Hindlimb muscle (tissue), 1 donor: ENCODE measurements at places on chromosomes 13 and 19.
A peak's percentile ranks its signal among the peaks of the same experiment; 100 is the strongest.

DNA sequence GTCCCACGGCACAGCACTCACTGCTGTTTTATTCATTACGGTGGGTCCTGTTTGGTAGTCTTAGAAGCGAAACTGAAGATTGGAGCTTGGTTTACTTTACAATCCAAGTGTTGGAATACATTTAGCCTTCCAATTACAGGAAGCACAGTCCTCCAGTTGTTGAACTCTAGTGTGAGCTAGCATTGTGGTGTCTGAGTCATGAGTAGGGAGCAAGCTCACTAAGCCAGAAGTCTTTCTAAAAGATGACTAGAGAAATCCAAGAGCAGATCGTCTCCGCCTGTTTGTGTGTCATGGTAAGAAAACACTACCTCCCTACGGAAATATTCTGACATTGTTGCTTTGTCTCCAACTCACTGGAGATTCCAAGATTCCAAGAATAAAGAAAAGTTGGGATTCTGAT is 10.1 kb upstream of the SHISA2 start:
- no peak for DNase-seq

- no peak for DNase-seq
These were observed 5.2 kb upstream of the DPP9 start for GRCh38 chr19:4728871-4729270.

DNA sequence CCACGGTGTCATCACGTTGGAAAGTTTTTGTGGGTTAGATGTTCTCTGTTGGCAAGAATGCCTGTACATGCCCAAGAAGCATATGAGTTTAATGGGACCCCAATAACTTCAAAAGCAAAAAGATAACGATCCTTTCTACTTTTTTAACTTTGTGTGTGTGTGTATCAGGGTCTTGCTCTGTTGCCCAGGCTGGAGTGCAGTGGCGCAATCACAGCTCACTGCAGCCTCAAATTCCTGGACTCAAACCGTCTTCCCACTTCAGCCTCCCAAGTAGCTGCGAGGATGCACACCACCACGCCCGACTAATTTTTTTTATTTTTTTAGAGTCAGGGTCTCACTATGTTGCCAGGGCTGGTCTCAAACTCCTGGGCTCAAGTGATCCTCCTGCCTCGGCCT is 34.3 kb upstream of the TPM4 start:
- DNase-seq: no peak

DNA sequence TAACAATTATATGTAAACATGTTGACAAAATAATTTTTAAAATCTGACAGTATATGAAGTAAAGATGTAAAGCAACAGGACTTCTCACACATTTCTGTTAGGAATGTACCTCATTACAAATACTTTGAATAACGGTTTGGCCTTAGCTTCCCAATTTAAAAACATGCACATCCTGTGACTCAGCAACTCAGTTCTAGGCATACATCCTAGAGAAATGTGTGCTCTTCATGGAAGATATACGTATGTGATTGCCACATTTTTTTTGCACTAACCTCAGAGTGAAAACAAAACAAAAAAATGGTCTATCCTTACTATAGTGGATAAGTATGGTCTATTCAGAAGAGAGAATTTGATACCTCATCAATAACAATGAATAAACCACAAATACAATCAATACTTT is 314.6 kb downstream of the LIG4 start:
- no peak for DNase-seq

DNA sequence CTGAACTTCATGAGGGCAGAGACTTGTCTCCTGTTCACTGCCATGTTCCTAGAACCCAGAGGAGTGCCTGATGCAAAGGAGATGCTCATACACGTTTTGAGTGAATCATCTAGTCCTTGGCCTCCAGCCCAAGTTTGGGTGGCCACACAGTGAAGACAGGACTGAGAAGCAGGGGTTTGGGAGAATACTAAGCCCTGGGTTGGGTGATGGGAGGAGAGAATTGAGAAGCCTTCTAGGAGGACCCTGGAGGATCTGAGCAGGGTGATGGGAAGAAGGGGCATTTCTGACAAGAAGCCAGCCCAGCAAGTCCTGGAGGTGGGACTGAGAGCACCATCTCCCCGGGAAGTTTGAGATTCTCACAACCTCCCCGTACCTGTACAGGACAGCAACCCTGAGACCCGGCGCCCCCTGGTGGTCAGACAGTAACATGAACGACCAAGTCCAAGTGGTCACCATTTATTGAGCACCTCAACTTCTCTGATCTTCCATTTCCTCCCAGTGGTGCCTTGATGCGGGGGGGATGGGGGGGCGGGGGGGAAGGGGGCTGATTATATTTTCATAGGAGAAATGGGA is 11.0 kb downstream of the CTU1 start:
- DNase-seq: no peak

DNA sequence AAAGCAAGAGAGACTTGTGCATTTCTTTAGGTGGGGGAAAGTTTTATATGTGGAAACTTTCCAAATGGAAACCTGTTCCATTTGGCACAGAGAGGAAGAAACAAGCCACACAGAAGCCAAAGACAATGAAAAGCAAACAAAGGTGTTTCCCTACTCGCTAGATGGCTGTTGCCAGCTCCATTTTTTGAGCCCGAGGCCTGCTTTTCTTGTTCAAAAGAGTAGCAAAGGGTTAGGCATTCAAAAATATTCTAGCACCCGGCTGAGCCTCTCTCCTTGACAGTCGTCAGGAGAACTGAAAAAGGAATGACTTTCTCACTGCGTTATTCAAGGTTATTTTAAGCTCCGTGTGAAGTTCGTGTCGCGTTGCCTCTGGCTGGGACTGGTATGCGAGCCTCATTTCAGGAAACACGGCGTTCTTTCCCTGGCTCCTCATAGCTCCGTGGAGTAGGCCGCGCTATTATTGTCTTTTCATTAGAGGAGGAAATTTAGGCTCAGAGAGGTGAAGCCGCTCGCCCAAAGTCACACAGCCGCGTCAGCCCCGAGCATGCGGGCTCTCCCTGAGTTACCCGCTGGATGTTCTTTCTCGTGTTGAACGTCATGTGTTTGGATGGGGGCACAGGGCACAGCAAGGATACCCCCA is 7.6 kb downstream of the TRPM4 start:
- no peak for DNase-seq

- peak; percentile 61 for DNase-seq
These were observed at the start of gene CUL4A for GRCh38 chr13:113209336-113209758. Gene CUL4A (plus strand): TSS chr13:113209613. CDS start chr13:113209628, 15 bp downstream.
